ENCODE measurements at places on chromosomes 1 and 21. TPM values are rescaled to one million over a fixed set of nuclear protein-coding genes. Genes with fewer than 3 reads are reported as not detected.

The KRTAP7-1 gene
- not detected for total RNA-seq

The RBP7 gene
- total RNA-seq = 1.1 TPM

The BTG3 gene
- total RNA-seq = 22.4 TPM

The AURKAIP1 gene
- total RNA-seq = 320 TPM

The CACNA1E gene
- total RNA-seq = 0.30 TPM
